ENCODE measurements at places on chromosomes 6 and 20. TPM values are rescaled to one million over a fixed set of nuclear protein-coding genes. Genes with fewer than 3 reads are reported as not detected.

Gene SLC4A11
- 14.9 TPM for total RNA-seq

Gene COQ3
- 4.0 TPM for total RNA-seq

Gene RBM38
- total RNA-seq = 21.6 TPM

Gene PKIB
- not detected for total RNA-seq

Gene HIVEP1
- total RNA-seq = 19.6 TPM

Gene ZNF311
- 0.17 TPM for total RNA-seq

Gene PSMF1
- total RNA-seq = 32.7 TPM

Gene C6orf120
- 27.1 TPM for total RNA-seq

Gene EMILIN3
- total RNA-seq = 0.09 TPM

Gene MYBL2
- total RNA-seq = 8.7 TPM

Gene NTSR1
- total RNA-seq = 0.05 TPM

Gene TGM3
- not detected for total RNA-seq

Gene DPPA5
- total RNA-seq = not detected

Gene UBE2V1
- total RNA-seq = 62.6 TPM

Gene BMP2
- 23.1 TPM for total RNA-seq

Gene BAG2
- 1.5 TPM for total RNA-seq

Gene LGSN
- total RNA-seq = not detected

Gene NFATC2
- total RNA-seq = 4.8 TPM

Gene LY6G5B
- 3.2 TPM for total RNA-seq

Gene MACROD2
- 0.85 TPM for total RNA-seq

Gene LTV1
- total RNA-seq = 17.0 TPM

Gene RFX6
- total RNA-seq = not detected

Gene ENPP1
- total RNA-seq = 0.98 TPM

Gene GPR6
- not detected for total RNA-seq
